Astrocyte (in vitro differentiated cells and primary cell): ENCODE measurements at places on chromosomes 1 and 21. TPM values are rescaled to one million over a fixed set of nuclear protein-coding genes. Genes with fewer than 3 reads are reported as not detected.

- no peak for DNase-seq
Measured at GRCh38 chr1:16046842-16047241, 3.3 kb downstream of the CLCNKB start.

- DNase-seq, result no peak
Measured at GRCh38 chr1:24875991-24876506, 54.0 kb downstream of the RUNX3 start.

- no peak for DNase-seq
Measured at GRCh38 chr1:162709870-162710269, 77.6 kb downstream of the DDR2 start.

GRCh38 chr1:26811708-26812107 lies 14.8 kb upstream of the ZDHHC18 start:
- no peak for DNase-seq

DNA sequence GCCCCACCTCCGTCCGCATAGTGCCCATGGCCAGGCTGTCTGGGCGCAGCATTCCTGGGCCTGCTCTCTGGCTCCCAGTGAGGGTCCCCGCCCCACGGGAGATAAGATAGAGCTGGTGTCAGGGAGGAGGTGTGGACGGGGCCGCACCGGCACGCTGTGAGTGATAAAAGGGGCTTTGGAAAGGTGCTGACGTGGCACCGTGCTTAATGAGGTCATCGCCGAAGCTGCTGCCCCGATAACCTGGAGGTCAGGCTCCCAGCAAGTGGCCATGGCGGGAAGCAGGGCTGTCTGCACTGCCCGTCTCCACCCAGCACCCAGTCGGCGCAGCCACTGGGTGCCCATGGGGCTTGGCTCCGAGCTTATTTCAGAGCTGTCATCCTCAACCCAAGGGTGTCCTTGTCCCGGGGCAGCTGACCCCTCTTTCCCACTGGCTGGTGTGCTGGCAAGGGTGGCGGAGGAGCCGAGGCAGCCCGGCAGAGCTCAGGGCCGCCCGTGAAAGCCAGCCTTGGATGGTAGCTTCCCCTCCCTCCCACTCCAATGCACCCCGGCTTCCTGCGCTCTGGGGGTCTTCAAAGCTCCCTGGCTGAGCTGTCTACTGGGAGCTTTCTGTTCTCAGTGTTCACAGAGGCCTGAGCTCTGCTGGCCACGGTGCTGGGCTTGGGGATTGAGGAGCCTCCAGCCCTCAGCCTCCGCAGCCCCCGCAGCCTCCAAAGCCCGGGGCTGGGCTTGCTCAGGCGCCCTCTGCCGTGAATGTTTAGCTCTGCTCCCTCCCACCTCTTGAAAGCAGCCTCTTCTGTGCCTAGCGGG lies 105.1 kb upstream of the ARHGEF16 start:
- DNase-seq, result peak; percentile 27

- peak; percentile 4 for DNase-seq
Measured at GRCh38 chr1:64574301-64574700, 104.4 kb downstream of the CACHD1 start.

GRCh38 chr1:1630965-1631781 lies 800 bp upstream of the MMP23B start:
- no peak for DNase-seq

GRCh38 chr1:109509176-109510134 lies at the start of gene AMIGO1:
Gene AMIGO1, minus strand, starts transcription at chr1:109509727. Its CDS starts 815 bp downstream, at chr1:109508912.
- no peak for DNase-seq

DNA sequence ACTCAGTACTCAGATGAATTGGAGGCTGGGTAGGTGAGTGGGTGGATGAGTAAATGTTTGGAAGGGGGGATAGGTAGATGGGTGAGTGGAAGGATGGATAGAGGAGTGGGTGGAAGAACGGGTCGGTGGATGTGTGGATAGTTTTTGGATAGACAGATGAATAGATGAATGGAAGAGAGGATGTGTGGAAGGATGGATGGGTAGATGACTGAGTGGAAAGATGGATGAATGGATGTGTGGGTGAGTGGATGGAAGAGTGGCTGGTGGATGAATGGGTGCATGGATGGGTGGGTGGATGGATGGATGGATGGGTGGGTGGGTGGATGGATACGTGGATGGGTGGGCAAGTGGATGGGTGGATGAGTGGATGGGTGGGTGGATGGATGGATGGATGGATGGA lies 3.7 kb downstream of the SLC45A1 start:
- no peak for DNase-seq

- no peak for DNase-seq
Measured at GRCh38 chr1:33630686-33631085, 158.2 kb downstream of the ZSCAN20 start.

- no peak for DNase-seq
Measured at GRCh38 chr21:44352253-44352860, 1.1 kb upstream of the TRPM2 start.

DNA sequence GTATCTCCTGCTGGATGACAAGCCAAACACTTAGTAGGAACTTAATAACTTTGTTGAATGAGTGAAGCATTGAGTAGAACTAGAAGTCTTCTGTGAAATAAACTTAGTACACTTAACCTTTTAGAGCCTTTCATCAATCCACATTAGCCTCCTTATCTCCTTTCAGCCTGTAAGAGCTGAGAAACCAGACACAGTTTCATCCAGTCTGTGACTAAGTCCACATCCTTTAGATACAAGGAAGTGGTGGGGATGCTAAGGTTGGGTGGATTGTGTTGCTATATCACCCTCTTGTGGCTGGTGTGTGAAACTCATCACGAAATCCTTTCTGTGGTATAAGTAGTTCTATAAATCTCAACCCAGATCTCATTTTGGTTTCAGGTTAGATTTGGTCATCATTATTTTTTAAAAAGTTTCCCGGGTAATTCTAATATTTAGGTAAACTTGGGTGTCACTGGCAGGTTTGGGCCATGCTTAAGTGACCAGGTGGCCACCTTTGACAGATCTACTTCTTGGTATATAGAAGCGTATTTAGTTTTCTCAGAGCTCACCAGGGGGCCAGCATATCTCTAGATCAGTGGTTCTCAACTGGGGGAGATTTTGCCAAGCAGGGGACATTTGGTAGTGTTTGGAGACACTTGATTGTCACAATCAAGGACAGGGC lies 27.8 kb upstream of the CD84 start:
- DNase-seq, result peak; percentile 55

GRCh38 chr1:198556971-198557370 lies 16.5 kb upstream of the ATP6V1G3 start:
- no peak for DNase-seq

DNA sequence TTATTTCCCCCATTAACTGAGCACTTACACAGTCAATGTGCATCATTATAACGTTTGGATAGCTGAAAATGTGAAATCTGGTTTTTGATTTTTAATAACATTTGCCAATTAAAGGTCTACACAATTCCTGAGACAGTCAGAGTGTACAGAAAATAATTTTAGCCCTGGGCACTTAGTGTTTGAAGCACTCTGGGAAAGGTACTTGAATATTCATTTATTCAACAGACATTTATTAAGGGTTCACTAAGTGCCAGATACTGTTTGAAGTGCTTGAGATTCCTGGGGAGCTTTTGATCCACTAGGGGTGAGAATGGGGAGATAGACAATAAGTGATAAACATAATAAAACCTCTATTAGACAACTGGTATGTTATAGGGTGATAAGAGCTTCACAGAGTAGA lies 141.8 kb downstream of the DISC1 start:
- no peak for DNase-seq

GRCh38 chr1:119316870-119317416 lies 51.6 kb upstream of the HAO2 start:
- DNase-seq, result no peak

DNA sequence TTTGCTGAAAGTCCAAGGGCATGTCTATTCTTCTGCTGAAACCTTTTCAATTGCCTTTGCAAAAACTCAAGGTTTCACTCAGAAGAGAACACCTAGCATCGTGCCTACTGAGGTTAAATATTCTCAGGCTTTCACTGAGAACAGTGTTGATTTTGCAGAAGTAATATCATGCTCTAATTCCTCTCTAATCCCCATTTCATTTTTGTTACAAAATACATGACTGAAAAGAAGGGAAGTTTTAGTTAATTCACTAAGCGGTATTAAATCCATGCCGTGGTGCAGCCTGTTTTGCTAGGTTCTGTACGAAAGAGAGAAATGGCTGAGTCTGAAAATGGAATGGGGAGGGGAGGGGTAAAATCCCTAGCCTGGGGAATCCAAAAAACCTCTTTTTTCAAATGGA lies 163.2 kb upstream of the CAMK1G start:
- no peak for DNase-seq

GRCh38 chr21:28492127-28492526 lies 500.6 kb downstream of the LTN1 start:
- no peak for DNase-seq

- DNase-seq, result no peak
Measured at GRCh38 chr1:111873460-111874030, 115.9 kb downstream of the KCND3 start.

- peak; percentile 50 for DNase-seq
Measured at GRCh38 chr1:230268371-230269170, 157.6 kb downstream of the PGBD5 start.

DNA sequence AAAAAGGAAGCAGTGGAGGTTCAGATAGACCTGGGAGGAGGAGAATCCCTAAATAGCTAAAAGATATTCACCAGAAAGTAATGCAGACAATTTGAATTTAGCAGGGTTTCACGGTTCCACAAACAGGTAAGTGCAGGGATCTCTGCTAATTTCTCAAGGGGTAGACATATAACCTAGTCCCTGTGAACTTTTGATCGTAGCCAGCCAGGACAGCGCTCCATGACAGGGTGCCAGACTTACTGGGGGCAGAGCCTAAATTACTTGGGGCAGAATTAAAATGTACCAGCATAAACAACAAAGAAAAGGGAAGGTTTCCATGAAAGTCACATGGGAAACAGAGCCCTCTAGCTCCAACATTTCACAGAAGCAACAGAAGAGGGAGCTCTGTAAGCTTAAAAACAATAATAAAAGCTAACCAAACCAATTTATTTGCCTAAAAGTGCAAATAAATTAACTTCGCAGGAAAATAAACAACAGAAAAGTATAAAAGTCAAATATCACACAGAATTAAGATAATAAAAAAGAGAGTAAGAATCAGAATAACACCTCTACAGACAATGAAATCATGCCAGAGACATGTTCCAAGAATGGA lies 198.3 kb downstream of the DUSP10 start:
- DNase-seq, result peak; percentile 9

- no peak for DNase-seq
Measured at GRCh38 chr1:227273557-227273956, 44.7 kb downstream of the CDC42BPA start.

DNA sequence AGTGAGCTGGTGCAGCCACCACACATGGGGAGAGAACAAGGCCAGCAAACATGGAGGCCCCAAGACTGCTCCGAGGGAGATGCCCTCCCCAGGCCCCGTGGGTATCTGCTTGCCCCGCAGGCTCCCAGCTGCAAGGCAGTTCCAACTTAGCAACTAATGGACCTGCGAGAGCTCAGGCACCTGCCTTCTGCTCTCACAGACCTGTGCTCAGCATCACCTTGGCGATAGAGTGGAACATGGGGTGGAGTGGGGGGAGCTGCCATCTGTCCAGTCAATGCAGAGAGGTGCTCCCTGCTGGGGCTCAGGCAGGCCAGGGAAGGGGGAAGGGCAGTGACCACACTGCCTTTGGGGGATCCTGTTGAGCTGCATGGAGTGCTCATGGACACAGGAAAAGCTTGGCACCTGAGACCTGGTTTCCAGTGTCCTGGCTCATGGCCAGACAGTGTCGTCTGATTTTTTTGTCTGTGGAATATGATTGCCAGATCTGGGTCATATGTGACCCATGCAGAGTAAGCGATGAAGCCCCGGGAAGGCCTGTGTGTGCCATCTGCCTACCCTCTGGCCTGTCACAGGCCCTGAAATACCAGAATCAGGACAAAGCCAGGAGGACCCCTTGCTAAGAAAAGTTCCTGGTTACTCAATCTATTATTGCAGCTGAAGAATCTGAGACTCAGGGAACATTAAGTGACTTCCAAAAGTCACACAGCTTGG lies 39.9 kb upstream of the TENT5C start:
- DNase-seq, result no peak

- no peak for DNase-seq
Measured at GRCh38 chr1:18351735-18352134, 129.0 kb upstream of the KLHDC7A start.

- DNase-seq, result peak; percentile 16
Measured at GRCh38 chr1:202112859-202113689, 9.6 kb upstream of the GPR37L1 start.

DNA sequence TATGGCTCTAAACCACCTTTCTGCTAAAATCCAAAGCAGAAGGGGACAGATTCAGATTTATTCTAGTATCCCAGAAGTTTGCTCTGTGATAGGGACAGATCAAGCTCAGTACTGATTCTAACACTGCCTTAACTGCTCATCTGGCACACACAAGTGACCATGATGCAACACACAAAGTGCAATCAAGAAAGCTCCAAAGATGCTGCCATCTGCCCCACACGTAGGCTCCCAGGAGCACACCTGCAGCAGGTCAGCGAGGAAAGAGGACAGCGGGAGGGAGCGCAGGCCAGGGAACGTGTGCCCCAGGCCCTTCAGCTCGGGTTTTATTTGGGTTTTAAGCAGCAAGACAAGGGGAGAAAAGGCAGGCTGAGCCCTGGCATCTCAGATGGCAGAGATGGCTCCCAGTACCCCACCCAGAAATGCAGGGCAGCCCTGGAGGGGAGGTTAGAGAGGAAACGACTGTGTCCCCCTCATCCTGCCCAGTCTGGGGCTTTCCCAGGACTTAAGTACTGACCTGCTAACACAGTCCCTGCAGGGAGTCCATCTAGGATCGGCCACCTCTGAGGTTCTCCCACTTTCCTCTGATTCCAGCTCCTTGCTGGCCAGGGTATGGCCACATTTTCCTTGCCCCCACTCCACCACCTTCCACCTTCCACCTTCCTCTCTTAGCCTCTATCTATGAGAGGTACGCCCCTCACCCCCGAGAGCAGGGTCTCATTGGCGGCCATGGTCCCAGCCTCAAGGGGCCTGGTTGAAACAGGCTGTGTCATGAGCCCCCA lies 1.2 kb downstream of the TRIM11 start:
- no peak for DNase-seq

The OR2L2 gene
- total RNA-seq, result not detected in 2 replicates

The SLC45A1 gene
- 0.95 and 1.0 TPM in 2 replicates for total RNA-seq

The SHISA4 gene
- total RNA-seq, result 9.8 and 10.1 TPM in 2 replicates

The PDPN gene
- 39.7 and 59.2 TPM in 2 replicates for total RNA-seq

The C1QA gene
- not detected in 2 replicates for total RNA-seq

The KRTAP7-1 gene
- not detected in 2 replicates for total RNA-seq

The CNIH3 gene
- 7.7 and 8.5 TPM in 2 replicates for total RNA-seq

The MXRA8 gene
- 112 and 139 TPM in 2 replicates for total RNA-seq

The COL8A2 gene
- 3.4 and 10.8 TPM in 2 replicates for total RNA-seq

The INTS3 gene
- 39.5 and 40.2 TPM in 2 replicates for total RNA-seq

The ZNF683 gene
- total RNA-seq, result not detected in 2 replicates

The HMCN1 gene
- 19.7 and 29.6 TPM in 2 replicates for total RNA-seq

The SPRR2E gene
- total RNA-seq, result not detected in 2 replicates

The CFAP126 gene
- total RNA-seq, result not detected in 2 replicates

The GIPC2 gene
- not detected in 2 replicates for total RNA-seq
